ENCODE measurements at places on chromosomes 6 and 20.

GRCh38 chr20:61203320-61203719 lies 48.7 kb upstream of the CDH4 start:
- no peak for DNase-seq

DNA sequence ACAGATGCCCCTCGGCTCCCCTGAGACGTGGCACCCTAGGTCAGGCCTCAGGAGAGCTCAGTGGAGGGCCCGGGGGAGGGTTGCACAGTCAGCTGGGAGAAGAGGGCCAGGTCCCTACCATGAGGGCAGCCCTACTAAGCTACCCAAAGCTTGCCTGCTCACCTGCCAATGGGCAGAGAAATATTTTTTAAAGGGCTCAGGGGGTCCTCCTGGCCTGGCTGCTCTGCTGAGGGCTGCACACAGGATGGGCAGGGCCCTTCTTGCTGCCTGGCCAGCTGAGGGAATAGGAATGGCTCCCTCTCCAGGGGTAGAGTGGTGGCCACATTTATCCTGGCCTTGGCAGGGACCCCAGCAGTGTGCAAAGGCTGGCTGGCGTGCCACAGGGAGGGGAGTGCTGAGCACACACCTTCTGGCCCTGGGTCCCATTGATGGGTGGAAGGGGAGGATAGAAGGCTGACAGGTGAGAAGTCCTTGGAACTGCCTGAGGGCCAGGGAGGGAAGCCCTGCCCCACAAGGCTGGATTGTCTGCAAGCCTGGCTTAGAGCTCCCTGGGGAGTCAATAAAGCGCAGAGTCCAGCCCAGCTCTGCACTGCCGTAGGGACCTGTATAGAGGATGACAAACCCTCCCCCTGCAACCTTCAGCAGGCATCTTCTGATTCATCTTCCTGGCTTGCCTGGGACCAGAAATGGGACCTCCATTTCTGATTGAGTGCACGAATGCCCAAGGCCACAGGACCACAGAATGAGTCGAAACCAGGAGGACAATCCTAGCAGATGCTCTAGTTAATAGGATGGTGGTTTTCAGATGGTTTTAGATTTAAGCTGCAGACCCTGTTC lies 62.1 kb downstream of the NOL4L start:
- no peak for DNase-seq

DNA sequence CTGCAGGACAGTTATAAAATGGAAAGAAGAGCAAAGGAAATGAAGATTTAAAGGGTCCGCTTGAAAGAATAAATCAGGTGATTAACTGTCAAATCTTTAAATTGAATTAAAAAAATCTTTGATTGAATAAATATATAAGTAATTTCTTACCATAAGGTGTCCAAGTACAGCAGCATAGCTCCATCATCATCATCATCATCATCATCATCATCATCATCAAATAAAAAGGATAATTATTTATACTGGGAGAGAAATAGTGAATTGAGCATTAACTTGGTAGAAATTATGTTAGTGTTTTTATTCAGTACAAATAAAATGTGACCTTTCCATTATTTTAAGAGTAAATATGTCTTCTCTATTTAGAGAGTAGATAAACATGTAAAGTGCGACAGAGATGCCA lies 745.6 kb upstream of the MARCKS start:
- DNase-seq: no peak

GRCh38 chr6:161547617-161548016 lies 273.8 kb upstream of the AGPAT4 start:
- DNase-seq: no peak

DNA sequence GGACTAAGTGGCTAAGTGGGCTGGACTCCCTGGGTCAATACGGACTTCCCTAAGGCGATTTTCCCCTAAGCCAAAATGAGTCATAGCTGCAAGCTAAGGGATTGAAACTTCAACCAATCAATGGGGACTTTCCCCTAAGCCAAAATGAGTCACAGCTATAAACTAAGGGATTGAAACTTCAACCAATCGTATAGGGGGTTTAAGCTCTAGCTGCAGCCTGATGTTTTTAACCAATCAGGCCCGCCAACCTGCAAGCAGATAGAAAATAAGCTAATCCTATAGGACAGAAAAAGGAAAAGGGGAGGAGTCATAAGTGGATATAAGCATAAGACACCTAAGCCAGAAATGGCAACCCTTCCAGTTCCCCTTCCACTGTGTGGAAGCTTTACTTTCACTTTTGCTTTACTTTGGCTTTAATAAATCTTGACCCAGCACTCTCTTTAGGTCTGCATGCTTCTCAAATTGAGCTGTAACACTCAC lies 655.0 kb upstream of the HS3ST5 start:
- no peak for DNase-seq

DNA sequence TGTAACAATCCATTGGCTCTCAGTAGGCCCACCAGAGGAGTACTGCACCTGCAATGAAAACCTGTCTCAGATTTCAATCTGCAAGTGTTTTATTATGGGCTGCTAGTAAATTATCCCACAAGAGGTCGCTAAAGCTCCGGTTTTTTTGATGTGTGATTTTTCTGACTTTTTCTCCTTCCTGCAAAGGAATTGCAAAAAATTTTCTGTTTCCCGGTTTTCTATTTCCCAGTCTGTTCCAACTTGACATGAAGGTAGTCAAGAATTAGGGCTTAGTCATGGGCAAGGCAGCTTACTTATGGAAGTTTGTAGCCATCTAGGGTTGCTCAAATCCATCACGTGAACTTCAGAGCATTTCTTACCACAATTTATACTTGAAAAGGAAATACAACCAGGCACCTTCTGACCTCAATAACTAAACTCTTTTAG lies 38.5 kb upstream of the AHI1 start:
- DNase-seq: no peak

- DNase-seq: no peak
Measured at GRCh38 chr6:39193201-39193791, 36.0 kb downstream of the KCNK5 start.

GRCh38 chr20:34990661-34991214 lies 35.1 kb downstream of the MYH7B start:
- DNase-seq: no peak

DNA sequence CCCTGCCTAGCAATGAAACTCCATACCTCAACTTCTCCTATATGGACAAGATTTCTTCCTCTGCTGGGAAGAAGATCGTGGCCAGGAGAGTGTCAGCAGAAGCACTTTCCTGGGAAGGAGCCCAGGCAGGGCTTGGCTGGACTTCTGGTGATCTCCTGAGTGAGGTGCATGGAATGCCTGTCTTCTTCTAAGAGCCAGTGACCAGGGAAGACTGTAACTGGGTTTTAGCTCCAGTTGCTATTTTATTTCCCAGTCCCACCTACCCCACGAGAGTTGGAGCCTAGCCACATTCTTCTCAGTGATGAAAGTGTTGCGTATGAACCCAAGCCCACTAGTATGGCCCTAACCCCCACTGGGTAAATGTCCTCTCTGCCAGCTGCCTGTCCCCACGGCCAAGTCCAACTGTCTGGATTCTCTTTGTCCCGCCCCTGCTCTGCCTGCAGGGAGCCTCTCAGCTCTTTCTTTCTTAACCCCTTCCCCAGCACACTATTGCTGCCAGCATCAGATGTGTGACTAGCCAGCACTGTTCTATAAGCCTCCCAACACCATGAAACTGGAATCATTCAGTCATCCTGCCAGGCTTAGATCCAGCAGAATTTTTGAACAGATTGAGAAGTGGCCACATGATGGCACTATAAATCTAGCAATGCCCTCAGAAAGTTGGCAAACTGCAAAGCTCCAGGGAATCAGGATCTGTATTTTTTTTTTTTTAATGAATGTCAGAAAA lies 69.8 kb upstream of the FAM184A start:
- DNase-seq: no peak

DNA sequence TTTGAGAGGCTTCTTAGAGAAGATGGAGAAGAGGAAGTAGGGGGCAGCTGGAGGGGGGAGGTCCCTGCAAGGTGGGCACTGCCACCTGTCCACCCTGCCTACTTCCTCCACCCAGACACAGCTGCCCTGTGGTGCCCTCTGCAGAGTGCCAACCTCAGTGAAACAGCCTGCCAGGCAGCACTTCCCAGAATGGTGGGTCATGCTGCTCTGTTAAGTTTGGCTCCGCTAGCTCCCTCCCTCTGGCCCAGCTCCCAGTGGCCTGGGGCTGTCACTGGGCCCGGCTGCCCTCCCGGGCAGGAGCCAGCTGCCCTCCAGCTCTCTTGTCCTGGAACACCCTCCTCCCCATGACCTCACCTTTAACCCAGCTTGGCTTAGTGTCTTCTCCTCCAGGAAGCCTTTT lies 5.1 kb upstream of the EPB41L1 start:
- no peak for DNase-seq

DNA sequence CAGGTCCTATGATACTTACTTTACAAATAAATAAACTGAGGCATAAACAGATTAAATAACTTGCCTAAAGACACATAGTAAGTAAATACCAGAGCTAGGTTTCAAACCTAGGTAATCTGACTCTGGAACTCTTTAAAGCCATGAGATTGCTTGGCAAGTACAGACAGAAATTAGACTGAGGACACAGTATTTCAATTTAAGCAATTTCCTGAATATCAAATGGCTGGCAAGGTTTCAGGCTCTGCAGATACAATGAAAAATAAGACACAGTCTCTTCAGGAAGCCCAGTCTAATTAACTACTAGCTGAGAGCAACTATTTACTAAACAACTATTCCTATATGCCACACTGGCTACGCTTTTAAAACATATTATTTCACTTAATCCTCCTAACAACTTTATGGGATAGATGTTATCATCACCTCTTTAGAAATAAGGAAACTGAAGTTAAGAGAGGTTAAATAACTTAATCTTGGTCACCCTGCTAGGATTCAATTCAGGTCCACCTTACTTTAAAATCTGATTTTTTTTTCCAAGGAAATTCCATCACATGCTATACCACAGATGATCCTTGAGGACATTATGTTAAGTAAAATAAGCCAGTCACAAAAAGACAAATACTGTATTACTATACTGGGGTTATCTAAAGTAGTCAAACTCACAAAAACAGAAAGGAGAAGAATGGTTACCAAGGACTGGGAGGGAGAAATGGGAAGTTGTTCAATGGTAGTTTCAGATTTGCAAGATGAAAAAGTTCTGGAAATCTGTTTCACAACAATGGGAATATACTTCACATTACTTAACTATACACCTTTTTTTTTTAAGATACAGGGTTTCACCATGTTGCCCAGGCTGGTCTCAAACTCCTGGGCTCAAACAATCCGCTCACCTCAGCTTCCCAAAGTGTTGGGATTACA lies 4.1 kb downstream of the TRPC4AP start:
- no peak for DNase-seq
